M059J (cell line): ENCODE measurements at places on chromosomes 3 and 15.

- peak; percentile 96 for DNase-seq
Measured at GRCh38 chr3:157436583-157437291, at the start of gene PTX3. Gene PTX3, plus strand, starts transcription at chr3:157436850. Its CDS starts 84 bp downstream, at chr3:157436934.

DNA sequence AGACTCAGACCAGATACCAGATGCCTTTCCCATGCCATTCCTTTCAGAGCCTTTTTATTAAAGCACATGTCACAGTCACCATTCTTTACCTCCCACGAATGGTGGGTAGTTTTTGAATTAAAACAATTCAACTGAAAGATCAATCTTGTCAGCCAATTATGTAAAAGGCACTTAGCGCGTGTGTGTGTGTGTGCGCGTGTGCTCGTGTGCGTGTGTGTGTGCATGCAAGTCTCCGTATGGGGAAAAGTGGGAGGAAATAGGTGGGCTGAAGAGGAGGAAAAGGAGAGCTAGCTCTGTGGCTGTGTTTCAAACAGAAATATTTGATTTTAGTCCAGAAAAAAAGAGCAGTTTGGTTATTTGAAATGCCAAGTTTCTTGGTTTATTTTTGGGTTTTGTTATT lies 177.2 kb downstream of the KCNAB1 start:
- DNase-seq, result no peak

DNA sequence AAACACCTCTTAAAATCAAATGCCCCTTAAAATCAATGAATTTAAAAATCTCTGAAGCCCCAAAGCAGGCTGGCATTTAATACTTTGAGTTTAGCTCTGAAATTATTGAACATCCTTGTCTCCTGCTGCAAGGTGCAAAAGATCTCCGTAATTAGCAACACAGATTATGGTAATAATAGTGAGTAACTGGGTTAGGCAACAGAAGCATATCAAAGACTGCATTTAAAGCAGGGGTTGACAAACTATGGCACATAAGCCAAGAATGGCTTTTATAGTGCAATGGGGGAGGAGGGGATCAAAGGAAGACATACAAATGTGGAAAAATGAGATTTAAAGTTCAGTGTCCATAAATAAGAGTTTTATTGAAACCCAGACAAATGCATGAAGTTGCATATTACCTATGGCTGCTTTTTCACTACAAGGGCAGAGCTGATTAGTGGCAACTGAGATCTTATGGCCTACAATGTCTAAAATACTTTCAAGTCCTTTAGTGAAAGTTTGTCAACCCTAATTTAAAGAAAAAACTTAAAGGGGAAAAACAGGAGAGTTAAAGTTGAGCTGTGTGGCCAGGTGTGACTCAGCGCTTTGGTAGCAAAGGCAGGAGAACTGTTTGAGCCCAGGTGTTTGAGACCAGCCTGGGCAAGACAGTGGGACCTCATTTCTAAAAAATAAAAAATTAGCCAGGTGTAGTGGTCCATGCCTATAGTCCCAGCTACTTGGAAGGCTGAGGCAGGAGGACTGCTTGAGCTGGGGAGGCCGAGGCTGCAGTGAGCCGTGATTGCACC lies 157.6 kb downstream of the TBL1XR1 start:
- DNase-seq, result peak; percentile 9

GRCh38 chr3:139540651-139541531 lies 1.3 kb upstream of the RBP1 start:
- no peak for DNase-seq

DNA sequence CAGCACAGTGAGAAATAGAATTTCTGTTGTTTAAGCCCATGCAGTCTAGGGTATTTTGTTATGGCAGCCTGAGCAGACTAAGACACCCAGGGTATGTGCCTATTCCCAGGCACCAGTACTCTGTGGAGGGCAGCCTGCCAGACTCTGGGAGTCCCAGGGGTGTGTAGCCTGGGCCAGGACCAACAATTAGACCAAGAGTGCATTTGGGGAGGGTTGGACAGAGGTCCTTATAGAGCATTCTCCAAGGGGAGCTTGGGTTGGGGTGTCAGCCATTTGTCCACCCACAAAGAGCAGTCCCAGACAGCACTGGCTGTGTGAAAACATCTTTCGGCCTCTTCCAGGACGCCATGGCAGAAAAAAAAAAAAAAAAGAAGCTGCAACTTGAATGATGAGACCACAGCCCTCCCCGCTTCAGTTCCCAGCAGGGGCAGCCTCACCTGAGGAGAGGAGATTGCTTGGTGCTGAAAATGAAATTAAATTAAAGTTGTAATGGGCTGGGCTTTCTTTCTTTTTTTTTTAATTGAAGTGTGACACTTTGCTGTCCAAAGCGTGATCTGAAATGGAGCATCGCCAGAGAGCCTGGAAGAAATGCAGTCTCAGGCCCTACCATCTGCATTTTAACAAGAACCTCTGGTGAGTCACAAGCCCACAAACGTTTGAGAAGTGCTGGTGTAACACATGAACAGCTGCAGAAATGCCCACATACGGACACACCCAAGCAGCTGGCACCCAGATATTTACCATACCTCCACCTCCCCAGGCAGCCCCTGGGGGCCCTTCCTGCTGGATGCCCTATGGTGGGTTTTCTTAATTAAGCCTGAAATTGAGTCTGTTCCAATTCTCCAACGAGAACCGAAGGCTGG lies 21.3 kb upstream of the CAV3 start:
- peak; percentile 75 for DNase-seq

DNA sequence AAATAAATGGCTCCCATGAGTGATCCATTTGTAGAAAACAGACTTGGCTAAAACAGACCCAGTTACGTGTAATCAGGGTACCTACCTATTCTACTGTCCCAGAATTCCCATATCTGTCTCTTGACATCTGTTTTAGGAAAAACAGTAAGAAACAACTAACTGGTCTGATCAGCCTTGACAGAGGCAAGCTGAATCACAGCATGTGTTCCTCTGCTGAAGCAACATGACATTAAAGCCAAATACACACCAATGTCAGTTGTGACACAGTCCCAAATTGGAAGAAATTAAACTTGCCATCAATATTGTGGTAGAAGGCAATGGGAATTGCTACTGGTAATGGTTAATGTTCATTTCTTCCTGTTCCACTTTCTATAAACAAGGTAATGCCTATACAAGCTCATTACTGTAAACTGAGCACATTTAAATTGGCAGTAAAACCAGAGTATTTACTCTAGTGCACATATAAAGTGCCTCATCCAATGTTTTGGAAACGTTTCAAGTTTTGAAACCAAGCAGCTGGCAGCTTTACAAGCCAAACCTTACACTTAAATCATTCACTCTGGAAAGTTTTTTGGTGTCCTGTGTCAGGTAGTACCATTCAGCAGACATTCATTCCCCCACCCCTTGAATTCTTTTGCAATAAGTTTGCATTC lies 27.0 kb downstream of the ALDH1A2 start:
- DNase-seq, result peak; percentile 80

GRCh38 chr3:28745916-28746617 lies 397.4 kb upstream of the AZI2 start:
- DNase-seq, result peak; percentile 25

- no peak for DNase-seq
Measured at GRCh38 chr3:180911876-180912303, 580 bp upstream of the FXR1 start.

GRCh38 chr3:47681016-47681415 lies 100.7 kb downstream of the SMARCC1 start:
- DNase-seq, result no peak

- DNase-seq, result peak; percentile 29
Measured at GRCh38 chr15:80996247-80996646, 4.5 kb upstream of the TLNRD1 start.

DNA sequence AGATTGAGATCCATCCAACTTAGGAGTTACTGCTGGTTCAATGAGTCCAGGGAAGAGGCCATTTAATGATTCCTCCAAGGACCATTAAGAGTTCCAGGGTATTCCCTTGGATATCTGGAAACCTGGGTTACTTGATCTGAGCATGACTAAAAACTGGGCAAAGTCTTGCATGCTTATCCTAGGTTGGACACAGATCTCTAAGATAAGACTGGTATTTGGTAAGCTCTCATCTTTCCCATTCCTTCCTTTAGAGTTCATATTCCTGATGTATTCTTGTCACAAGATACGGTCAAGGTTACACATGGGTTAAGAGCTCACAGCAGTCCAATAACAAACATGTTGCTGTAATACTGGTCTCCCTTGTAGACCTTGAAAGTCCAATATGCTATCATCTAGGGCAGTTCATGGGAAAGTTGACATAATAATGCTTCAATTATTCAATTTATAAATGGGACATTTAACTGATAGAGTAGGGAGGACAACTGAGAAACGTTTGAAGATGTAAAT lies 301.7 kb downstream of the TIGIT start:
- DNase-seq, result peak; percentile 51

DNA sequence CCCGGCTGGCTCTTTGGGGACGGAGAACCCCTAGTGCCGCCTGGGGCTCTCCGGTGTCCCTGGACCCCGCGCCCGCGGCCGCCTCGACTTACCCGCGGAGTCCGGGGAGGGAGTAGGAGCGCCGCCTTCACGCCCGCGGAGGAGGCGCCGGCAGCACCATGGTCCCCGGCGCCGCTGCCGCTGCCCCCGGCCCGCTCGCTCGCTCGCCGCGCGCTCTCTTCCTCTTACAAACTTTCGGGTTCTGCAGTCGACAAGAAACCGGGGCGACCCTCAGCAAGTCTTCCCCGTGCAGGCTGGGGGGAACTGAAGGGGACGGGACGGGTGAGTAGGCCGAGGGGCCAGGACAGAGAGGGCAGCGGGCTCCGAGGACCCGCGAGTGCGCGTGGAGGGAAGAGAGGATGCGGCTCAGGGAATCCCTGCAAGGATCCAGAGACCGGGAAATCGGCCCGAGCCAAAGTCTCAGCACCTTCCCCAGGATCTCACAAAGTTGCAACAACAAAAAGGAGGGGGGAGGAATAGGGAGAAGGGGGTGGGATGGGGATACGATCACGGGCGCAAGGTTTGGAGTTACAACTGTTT lies 2.0 kb downstream of the FOXP1 start:
- DNase-seq, result peak; percentile 46

DNA sequence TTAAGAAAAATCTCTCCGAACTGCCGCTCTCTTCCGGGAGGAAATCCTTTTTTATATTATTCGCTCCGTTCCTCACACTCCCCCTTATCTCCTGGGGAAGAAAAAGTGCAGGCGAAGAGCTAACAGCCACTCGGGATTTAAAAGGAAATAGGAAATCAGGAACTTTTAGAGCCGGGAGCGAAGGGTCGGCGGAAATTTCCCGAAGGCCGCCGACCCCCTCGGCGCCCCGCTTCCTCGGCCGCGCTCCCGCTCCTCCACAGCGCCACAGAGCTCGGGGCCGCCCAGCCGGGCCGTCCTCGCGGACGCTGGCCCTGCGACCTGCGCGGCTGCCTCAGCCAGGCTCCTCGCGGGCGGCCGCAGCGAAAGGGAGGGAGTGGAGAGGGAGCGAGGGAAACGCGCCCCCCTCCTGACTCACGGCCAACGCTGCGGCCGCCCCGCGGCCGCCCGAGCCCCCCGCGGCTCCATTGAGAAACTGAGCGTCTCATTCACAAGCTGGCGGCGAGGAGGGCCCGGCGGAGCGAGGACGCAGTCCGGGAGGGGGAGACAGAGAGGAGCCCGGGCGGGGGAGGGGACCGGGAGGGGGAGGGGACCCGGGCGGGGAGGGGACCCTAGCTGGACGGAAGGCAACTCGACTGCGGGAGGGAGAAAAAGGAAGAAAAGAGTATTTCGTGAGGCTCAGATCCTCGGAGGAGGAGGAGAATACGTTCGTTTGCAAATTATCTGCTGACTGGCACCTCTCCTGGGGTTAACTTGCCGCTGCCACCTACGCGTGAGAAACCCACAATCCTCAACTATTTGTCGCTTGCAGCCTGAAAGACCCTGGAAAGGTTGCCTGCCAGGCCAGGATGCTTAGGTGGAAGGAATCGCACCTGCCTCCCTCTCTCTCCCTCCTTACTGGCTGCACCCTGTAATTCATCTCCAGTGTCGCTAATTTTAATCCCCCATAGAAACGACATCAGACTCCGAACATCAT lies at the start of gene PTPN9:
Gene PTPN9, minus strand, starts transcription at position 368 of the 973 bp plus-strand sequence. CDS start 539 bp downstream, outside the sequence.
- DNase-seq, result peak; percentile 71

- DNase-seq, result no peak
Measured at GRCh38 chr3:17130956-17131355, 246.2 kb downstream of the PLCL2 start.
